ENCODE measurements at places on chromosomes 4 and X. TPM values are rescaled to one million over a fixed set of nuclear protein-coding genes. Genes with fewer than 3 reads are reported as not detected.

NR0B1 gene
- not detected for total RNA-seq

NXF2 gene
- total RNA-seq: not detected

RHOXF1 gene
- total RNA-seq: not detected

GPR119 gene
- total RNA-seq: not detected

ADGRL3 gene
- total RNA-seq: under 0.01 TPM

S100G gene
- total RNA-seq: not detected

BEX5 gene
- 1.2 TPM for total RNA-seq

FGF13 gene
- 3.0 TPM for total RNA-seq

Measured in tracheal epithelial cell (primary cell).